ENCODE measurements at places on chromosomes 1 and 21.

DNA sequence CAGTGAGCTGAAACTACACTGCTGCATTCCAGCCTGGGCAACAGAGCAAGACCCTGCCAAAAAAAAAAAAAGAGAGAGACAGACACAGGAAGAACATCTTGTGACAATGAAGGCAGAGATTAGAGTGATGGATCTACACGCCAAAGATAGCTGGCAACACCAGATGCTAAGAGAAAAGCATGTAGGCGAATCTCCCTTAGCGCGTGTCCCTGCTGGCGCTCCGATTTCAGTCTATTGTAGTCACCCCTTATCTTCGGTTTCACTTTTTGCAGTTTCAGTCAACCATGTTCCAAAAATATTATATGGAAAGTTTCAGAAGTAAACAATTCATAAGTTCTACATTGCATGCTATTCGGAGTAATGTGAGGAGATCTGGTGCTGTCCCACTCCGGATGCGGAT is 11.6 kb upstream of the BRDT start:
- no peak for DNase-seq

- DNase-seq = no peak
Measured at GRCh38 chr1:55987491-55988249, 591.7 kb downstream of the PLPP3 start.

GRCh38 chr1:165717918-165718515 is 19.7 kb upstream of the ALDH9A1 start:
- no peak for DNase-seq

GRCh38 chr1:117753652-117754051 is 147.8 kb downstream of the TENT5C start:
- DNase-seq = no peak

DNA sequence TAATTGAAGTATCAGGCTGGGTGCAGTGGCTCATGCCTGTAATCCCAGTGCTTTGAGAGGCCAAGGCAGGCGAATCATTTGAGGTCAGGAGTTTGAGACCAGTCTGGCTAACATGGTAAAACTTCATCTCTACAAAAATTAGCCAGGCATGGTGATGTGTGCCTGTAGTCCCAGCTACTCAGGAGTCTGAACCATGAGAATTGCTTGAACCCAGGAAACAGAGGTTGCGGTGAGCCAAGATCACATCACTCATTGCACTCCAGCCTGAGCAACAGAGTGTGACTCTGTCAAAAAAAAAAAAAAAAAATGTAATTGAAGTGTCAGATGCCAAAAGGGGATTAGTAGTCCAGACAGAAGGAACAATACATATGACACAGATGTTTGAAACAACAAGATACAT is 56.7 kb downstream of the SLC44A5 start:
- no peak for DNase-seq

Measured in T-helper 17 cell (primary cell).